ENCODE measurements at places on chromosomes 2 and 18.

- H3K36me3 ChIP-seq = no peaks in the 10 kb centered on the region
- no peak overlapping the region for H3K4me3 ChIP-seq
- no peaks in the 10 kb centered on the region for H3K27me3 ChIP-seq
- DNase-seq = no peak
- no peaks in the 10 kb centered on the region for H3K4me1 ChIP-seq
Observed at GRCh38 chr18:25305584-25305983, 46.4 kb downstream of the ZNF521 start.

GRCh38 chr2:184444217-184444616 lies 154.1 kb upstream of the ZNF804A start:
- H3K36me3 ChIP-seq = no peaks in the 10 kb centered on the region
- H3K4me1 ChIP-seq = no peaks in the 10 kb centered on the region
- no peak for DNase-seq
- no peaks in the 10 kb centered on the region for H3K27me3 ChIP-seq
- no peak overlapping the region for H3K27ac ChIP-seq

DNA sequence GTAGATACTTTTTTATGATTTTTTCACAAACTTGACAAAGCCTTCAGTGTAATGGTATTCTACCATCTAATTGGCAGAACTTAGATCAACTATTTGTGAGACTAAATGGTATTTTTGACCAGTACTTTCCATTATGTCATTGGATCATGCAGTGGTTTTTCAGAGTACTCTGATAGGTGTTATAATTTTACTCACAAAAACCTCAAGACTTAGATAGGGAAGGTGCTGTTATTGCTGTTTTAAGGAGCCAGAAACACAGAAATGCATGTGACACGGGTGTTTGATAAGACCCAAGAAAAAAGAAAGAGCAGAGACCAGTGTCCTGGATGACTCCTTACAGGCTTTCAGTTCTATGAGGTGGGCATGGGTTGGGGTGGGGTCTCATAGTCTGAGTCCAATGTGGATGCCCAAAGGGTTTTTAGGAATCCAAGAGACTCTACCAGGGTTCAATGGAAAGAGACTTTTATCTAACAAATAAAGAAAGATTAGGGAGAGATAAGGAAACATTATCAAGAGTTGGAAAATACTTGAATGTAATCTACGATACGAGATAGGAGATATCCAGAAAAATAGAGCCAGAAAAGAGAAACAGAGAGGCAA lies 31.3 kb downstream of the SP140 start:
- no peak overlapping the region for H3K27ac ChIP-seq
- H3K4me1 ChIP-seq = no peaks in the 10 kb centered on the region
- H3K36me3 ChIP-seq = no peaks in the 10 kb centered on the region
- no peak for DNase-seq
- no peak overlapping the region for H3K4me3 ChIP-seq

GRCh38 chr2:209960676-209961630 lies 41.5 kb upstream of the RPE start:
- peak; percentile 91 for DNase-seq
- peaks cover 48% of the 10 kb centered on the region for H3K4me1 ChIP-seq
- H3K27ac ChIP-seq = peak overlapping the region; percentile 55
- no peaks in the 10 kb centered on the region for H3K36me3 ChIP-seq
- H3K27me3 ChIP-seq = no peaks in the 10 kb centered on the region

DNA sequence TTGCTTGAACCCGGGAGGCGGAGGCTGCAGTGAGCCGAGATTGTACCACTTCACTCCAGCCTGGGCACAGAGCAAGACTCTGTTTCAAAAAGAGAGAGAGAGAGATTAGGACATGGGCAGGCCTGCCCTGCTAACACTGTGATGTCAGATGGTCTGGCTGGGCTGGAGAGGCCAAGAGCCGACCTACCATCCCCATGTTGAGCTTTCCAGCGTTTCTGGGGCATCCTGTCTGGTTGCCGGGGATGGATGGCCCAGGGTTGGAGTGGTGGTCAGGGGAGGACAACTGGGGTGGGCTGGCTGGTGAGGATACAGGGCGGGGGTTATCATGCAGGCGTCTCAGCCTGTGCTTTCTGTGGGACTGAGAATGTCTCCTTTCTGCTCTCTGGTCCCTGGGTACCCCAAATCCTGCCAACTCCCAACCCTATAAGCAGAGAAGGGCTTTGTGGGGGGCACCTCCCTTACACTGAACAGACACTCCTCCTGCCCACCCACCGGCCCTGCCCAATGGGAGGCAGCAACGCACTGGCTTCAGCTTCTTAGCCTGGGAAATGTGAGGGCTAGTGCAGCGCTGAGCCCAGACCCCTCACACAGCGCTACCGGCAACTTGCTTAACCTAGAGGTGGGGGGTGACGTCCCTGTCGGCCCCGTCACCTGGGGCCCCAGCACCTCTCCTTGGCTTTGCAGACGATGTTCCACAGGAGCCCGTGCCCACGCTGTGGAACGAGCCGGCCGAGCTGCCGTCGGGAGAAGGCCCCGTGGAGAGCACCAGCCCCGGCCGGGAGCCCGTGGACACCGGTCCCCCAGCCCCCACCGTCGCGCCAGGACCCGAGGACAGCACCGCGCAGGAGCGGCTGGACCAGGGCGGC lies 5.4 kb downstream of the SNORC start:
- no peak overlapping the region for H3K27ac ChIP-seq
- DNase-seq = peak; percentile 19
- H3K27me3 ChIP-seq = no peaks in the 10 kb centered on the region
- peak overlapping the region; percentile 55 for H3K4me3 ChIP-seq
- no peaks in the 10 kb centered on the region for H3K4me1 ChIP-seq

DNA sequence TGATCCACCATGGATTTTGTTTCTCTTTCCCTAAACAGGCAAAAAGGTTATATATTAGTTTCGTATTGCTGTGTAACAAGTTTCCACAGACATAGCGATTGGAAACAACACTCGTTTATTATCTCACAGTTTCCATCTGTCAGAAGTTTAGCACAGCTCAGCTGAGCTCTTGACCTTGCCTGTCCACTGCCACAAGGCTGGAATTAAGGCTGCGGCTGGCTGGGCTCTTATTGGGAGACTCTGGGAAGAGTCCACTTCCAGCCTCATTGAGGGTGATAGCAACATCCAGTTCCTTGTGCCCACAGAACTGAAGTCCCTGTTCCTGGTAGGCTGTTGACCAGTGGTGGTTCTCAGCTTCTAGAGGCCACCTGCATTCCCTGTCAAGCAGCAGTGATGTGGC lies 120.4 kb downstream of the TPGS2 start:
- no peak for DNase-seq
- no peaks in the 10 kb centered on the region for H3K36me3 ChIP-seq
- H3K4me1 ChIP-seq = no peaks in the 10 kb centered on the region
- H3K4me3 ChIP-seq = no peak overlapping the region
- H3K27ac ChIP-seq = no peak overlapping the region
- peaks cover 6% of the 10 kb centered on the region for H3K27me3 ChIP-seq

DNA sequence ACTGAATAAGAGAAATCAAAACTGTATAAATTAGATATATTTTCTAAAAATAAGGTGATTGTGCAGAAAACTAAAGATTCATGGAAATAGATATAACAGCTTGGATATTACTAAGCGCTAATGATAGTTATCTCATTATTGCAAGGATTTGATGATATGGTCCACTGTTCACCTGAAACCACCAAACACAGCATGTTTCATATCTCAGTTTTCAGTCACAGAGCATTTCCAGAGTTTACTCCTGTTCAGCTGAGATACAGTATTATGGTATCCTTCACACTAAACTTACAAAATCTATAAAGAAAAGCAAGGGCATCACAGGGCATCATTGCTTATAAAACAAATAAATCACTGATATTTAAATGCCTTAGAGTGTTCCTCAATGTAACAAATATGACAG lies 591.6 kb downstream of the ERBB4 start:
- H3K36me3 ChIP-seq = no peaks in the 10 kb centered on the region
- no peaks in the 10 kb centered on the region for H3K27me3 ChIP-seq
- H3K27ac ChIP-seq = no peak overlapping the region
- no peak for DNase-seq
- H3K4me1 ChIP-seq = no peaks in the 10 kb centered on the region
- no peak overlapping the region for H3K4me3 ChIP-seq

GRCh38 chr2:166104773-166105172 lies 23.0 kb downstream of the SCN1A start:
- no peak overlapping the region for H3K27ac ChIP-seq
- H3K4me3 ChIP-seq = no peak overlapping the region
- no peak for DNase-seq
- H3K4me1 ChIP-seq = no peaks in the 10 kb centered on the region
- H3K27me3 ChIP-seq = no peaks in the 10 kb centered on the region

- H3K27me3 ChIP-seq = no peaks in the 10 kb centered on the region
- no peak overlapping the region for H3K27ac ChIP-seq
- no peak overlapping the region for H3K4me3 ChIP-seq
Observed at GRCh38 chr2:228135300-228135699, 46.2 kb downstream of the SPHKAP start.

DNA sequence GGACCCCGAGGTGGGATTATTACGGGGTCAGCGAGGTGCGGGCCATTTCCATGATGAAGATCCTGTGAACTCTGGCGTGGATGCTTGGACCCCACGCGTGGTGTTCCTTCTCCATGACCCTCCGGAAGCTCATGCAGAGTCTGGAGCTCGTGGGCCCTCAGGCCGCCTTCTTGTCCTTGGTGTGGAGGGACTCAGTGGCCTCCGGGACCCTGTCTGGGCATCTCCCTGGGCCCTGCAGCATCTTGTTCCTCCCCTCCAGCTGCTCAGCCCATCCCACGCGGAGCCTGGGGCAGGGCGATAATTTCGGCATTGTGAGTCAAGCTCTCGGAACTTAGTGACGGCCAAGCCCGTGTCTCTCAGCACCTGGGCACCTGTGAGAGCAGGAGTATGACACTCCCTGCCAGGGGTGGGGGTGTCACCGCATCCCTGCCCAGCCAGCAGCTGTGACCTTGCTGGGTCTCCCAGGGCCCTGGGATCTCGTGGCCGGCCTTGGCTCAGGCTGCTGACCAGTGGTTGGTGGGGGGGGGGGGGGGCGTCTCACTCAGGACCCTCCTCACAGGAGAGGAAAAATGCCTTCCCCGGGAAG lies 24.6 kb downstream of the RTP5 start:
- no peaks in the 10 kb centered on the region for H3K36me3 ChIP-seq
- no peaks in the 10 kb centered on the region for H3K27me3 ChIP-seq
- H3K27ac ChIP-seq = no peak overlapping the region
- H3K4me3 ChIP-seq = no peak overlapping the region

DNA sequence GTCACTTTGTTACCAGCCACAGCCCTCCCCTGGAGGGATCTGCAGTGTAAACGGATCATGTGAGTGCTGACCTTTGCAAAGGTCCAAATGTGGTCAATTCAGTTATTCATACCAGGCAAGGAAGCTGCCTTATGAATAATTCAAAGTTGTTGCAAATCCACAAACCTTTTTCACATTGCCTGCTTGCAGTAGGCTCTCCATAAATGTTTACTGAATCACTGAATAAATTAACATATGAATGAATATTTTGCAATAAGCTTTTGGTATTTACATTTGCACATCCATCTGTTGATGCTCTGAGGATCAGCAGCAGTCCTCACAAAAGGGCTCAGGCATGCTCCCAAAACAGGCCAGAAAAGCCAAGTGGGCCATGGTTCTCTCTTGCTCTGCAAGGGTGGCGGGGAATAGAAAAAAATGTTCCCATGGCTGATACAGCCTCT lies 156.8 kb downstream of the VAPA start:
- no peak overlapping the region for H3K27ac ChIP-seq
- no peaks in the 10 kb centered on the region for H3K36me3 ChIP-seq
- no peak overlapping the region for H3K4me3 ChIP-seq
- peaks cover 21% of the 10 kb centered on the region for H3K4me1 ChIP-seq
- DNase-seq = peak; percentile 59

Measured in A673 (cell line).